ENCODE measurements at places on chromosomes 12 and 14. TPM values are rescaled to one million over a fixed set of nuclear protein-coding genes. Genes with fewer than 3 reads are reported as not detected.

Gene RHOJ
- total RNA-seq, result 1.7 TPM

Gene IKZF4
- total RNA-seq, result 4.2 TPM

Gene WSCD2
- total RNA-seq, result 0.14 TPM

Gene LRFN5
- total RNA-seq, result 0.21 TPM

Gene ZNF268
- 14.0 TPM for total RNA-seq

All from pancreas (tissue), 10 donors.